Muscle of arm (tissue), 14 donors: ENCODE measurements at places on chromosomes 6 and 20.
A peak's percentile ranks its signal among the peaks of the same experiment; 100 is the strongest.

GRCh38 chr6:89351671-89352277 is 748 bp downstream of the UBE2J1 start:
- DNase-seq: peak; percentile 41

DNA sequence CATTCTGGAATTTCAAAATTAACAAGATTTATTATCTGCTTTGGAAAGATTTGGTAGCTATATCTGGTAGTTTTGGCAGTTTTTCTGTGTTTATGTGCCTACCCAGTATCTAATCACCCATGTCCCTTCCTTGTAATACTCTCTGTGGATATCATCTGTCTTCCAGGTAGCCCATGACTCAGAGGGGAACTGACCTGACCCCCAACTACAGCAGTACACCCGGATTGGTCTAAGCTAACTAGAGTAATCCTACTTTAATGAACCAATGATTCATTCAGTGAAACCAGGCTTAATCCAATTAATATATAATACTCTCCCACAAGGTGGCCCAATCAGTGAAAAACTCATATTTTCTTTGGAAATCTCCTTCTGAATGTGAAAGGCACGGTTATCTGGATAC is 295.3 kb upstream of the SULF2 start:
- no peak for DNase-seq

DNA sequence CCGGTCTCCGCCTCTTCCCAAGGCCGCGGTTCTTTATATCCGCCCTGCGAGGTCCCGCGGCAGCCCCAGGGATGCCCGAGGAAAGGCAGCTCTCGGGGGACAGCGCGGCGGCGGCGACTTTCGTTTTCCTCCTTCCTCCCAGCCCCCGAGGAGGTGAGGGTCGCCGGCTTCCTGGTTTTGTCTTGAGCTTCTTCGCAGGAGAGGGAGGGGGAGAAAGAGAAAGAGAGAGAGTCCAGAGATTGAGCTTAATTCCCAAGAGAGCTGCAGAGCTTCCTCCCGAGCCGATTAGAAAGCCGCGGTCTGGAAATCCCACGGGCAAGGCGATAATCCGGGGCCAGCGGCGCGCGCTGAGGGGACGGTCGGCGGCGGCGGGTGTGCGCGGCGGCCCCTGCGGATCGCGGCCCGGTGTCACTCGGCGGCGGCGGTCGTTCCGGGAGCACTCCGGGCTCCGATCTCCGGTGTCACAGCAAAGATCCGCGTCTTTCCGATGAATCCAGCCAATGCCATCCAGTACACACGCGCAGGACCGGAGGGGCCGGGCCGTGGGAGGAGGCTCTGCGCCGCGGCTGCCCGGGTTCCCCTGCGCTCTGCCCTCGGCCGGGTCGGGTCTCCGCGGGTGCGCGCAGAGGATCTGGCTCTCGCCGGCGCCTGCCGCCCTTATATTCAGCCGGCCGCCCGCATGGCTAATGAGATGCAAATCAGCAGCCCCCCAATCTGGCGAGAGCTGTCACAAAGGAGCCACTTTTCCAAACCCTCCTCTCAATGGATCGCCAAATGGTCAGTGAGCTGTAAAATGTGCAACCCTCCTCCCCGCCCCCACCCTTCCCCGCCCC is at the start of gene DLL1:
Gene DLL1 (minus strand): TSS at position 783 of the 833 bp plus-strand sequence. CDS start 939 bp downstream, outside the sequence.
- DNase-seq: peak; percentile 41

DNA sequence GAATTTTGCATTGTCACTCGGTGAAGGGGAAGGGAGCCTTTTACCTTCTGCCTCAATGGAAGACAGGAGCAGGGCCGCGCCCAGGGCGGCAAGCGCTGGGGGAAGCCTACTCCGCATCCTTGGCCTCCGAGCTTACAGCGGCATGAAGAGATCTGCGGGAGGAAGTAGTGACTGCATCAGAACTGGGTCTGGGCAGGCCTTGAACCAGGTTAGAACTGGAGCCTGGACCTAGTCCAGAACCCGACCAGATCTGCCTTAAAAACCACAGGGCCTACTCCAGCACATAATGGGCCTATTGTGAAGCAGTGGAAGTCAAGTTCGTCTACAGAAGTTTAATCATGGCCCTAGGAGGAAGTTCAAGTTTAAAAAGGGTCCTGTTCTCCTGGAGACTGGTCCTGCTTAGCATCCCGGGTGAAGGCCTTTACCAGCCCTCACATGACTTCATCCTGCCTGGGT is 3.1 kb downstream of the COL12A1 start:
- DNase-seq: peak; percentile 62

DNA sequence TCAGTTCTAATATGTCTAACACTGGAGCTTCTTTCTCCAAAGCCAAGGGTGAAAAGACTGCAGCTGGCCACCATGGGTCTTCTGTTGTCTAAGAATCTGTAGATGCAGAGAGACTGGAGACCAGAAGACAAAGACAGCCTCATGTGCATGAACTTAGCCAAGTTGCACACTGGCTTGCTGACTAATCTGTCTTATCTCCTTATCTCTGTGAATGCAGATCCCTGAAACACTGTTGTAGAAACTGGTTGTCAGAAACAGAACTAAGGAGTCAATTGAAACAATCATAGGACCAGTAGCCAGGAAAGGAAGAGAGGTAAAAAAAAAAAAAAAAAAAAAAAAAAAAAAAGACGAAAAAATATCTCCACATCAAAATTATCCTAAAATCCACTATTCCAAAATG is 109.7 kb downstream of the BFSP1 start:
- DNase-seq: no peak

- no peak for DNase-seq
These were observed 546.2 kb downstream of the MEI4 start for GRCh38 chr6:78199044-78199443.

- DNase-seq: no peak
These were observed 13.3 kb downstream of the FRK start for GRCh38 chr6:116047173-116047933.

DNA sequence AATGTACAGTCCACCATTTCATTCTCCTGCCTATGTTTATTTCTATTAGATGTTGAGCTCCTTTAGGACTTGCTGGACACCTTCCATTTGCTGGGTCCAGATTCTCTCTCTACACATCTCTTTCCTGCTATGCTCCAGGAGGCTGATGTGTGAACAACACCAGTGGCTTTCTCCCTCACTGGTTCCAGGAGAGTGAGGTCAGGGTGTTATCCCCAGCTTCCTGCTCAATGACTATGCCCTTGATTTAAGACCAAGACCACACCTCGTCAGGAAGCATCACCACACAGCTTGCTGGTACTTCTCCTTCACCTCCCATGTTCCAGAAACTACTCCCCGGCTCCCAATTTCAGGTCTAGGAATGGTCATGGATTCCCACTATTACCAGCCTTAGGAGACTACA is 31.3 kb upstream of the E2F3 start:
- no peak for DNase-seq

GRCh38 chr6:109279628-109280027 is 102.6 kb downstream of the CD164 start:
- DNase-seq: no peak

GRCh38 chr6:40668203-40668602 is 81.0 kb upstream of the LRFN2 start:
- no peak for DNase-seq

- no peak for DNase-seq
These were observed 555 bp upstream of the ZBTB46 start for GRCh38 chr20:63831646-63831992.

- DNase-seq: no peak
These were observed 277.5 kb upstream of the ZFP64 start for GRCh38 chr20:52469128-52469527.
